ENCODE measurements at places on chromosomes 6 and 20.
A peak's percentile ranks its signal among the peaks of the same experiment; 100 is the strongest.

GRCh38 chr6:84618046-84618752, 146.2 kb downstream of the TBX18 start:
- DNase-seq = no peak

- DNase-seq = no peak
These were observed 34.5 kb downstream of the SPDEF start for GRCh38 chr6:34521463-34522285.

DNA sequence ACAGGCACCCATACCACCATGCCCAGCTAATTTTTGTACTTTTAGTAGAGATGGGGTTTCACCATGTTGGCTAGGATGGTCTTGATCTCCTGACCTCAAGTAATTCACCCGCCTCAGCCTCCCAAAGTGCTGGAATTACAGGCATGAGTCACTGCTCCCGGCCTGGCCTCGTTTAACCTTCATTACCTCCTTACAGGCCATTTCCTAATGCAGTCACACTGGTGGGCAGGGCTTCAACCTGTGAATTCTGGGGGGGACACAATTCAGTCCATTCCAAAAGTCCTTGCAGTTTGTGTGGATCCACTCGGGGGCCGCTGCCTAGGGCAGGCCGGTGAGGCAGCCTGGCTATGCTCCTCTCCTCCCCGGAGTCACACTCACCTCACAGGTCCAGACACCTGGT, 112.4 kb upstream of the SNX9 start:
- DNase-seq = no peak

DNA sequence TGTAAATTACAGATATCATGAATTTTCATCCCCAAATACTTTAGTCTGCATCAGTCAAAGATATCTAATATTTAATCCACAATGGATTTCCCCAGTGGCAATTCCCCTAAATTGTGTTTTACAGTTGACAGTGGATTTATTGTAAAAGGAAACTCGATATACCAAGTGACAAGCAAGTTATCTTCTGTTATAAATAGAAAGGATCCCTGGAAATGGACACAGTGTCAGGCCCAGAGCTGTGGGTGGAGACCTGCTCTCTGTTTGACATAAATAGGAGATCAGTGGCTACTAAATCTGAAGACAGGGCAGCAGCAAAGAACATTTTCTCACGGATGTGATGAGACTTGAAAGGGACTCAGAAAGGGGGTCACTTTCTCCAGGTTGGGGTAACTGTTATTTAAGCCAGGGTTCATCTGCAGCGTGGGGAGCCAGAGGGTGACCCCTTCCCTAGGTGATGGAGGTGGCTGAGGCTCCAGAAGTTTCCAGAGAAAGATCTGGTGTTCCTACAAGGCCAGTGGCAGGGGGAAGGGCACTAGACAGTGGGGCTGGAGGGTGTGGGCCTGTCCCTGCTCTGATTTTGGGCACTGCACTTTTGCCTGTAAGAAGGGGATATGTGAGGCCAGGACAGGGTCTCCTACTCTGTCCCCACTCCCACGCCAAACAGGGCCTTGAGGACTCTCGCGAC, 12.3 kb upstream of the FAM110A start:
- no peak for DNase-seq

DNA sequence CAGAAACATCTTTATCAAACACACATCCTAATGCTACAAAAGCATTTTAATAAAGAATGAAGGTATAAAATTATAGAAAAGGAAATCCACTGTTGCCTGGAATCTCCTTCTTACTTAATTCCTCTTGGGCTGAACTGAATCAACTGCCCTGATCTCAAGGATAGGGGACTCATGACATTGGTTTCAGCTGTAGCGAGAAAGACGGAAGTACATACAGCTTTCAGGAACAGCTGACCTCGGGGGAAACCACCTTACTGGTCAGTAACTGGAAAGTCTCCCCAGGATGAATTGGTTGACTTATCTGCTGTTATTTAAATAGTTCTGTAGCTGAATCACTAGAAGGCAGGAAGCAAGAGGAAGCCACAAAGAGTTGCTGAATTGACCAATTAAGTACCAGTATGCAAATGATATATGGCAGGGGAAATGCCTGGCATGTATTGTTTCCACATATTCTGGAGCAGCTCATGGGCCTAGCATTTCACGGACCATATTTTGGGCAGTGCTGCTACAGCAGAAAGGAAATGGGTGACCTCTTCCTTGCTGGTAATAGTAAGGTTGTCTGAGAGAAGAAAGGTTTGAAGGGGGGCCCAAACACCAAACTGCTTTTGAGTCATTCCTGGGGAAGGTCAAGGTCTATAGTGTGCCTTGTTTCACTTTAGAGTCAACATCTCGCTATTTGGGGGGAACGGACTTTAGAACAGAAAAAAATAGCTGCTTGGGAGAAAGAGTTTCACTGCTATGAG, 43.7 kb upstream of the MAP7 start:
- DNase-seq = no peak

DNA sequence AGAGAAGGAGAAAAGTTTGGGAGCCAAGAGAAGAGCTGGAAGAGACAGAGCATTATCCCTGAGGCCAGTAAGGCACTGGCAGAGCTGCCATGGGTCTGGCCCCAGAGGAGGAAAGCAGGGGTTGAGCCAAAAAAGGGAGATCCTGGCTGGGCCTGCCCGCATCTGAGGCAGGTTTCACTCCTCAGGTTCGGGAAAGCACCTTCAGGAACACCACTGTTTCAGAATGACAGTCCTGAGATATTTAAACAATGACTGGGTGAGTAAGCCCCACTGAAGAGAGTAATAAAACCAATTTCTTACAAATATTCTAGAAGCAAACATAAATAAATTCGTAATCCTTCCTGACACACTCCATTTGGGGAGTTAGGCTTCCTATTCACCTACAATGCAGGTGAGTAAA, 152.2 kb downstream of the BACH2 start:
- no peak for DNase-seq

DNA sequence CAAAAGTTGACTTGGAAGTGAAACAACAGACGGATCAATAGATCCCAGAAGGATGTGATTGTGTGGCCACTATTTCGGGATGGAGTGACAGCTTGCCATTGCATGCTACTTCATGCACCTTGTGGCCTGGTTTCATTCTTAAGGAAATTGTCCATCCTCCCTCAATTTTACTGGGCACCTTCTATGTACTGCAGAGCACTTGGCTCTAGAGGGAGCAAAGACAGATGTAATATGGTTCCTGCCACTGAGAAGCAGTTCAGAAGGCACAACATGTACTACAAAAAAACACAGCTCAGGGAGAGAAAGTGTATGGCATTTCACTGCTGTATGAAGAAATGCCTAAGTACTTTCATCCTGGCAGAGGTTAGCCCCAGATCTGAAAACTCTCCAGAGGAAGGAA, 91.9 kb downstream of the FOXA2 start:
- DNase-seq = no peak

DNA sequence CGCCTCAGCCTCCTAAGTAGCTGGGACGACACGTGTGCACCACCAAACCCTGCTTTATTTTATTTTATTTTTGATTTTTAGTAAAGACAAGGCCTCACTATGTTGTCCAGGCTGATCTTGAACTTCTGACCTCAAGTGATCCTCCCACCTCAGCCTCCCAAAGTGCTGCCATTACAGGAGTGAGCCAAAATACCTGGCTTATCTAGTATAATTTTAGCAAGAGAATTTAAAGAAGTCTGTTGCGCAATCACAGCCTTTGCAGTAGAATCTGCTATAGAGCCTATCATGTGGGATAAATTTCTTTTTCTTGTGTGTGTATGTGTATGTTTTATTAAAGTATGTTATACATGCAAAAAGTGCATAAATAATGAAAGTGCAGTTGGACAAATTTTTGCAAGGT, 92.1 kb upstream of the ANKEF1 start:
- DNase-seq = no peak

DNA sequence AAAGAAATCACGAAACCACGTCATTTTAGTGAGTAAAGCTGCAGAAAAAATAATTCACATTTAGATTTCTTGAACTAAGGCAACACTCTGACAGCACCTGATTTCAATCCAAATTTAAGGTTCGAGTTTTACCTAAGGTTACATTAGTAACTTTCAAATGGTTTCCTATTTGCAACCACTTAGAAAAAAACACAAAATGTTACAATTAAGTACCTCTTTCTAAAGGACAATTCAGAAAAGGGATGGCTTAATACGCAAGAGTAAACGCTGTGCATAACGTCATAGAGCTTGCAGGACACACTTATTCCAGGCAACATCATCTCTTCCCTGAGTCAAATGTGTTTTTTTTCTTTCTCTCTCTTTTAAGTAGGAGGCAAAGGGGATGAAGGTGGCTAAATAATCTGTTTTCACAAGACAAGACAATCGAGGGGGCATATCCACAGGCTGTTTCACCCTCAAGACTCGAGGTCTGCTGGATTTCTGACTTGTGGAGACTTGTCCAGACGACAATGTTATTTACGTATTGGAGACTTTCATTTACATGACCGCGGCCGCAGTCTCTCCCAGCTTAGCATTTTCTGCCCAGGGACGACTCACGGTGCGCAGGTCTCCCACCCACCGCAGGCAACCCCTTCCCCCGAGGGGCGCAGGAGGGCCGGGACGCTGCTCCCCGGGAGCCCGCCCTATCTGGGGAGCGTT, 86.0 kb downstream of the SESN1 start:
- no peak for DNase-seq

DNA sequence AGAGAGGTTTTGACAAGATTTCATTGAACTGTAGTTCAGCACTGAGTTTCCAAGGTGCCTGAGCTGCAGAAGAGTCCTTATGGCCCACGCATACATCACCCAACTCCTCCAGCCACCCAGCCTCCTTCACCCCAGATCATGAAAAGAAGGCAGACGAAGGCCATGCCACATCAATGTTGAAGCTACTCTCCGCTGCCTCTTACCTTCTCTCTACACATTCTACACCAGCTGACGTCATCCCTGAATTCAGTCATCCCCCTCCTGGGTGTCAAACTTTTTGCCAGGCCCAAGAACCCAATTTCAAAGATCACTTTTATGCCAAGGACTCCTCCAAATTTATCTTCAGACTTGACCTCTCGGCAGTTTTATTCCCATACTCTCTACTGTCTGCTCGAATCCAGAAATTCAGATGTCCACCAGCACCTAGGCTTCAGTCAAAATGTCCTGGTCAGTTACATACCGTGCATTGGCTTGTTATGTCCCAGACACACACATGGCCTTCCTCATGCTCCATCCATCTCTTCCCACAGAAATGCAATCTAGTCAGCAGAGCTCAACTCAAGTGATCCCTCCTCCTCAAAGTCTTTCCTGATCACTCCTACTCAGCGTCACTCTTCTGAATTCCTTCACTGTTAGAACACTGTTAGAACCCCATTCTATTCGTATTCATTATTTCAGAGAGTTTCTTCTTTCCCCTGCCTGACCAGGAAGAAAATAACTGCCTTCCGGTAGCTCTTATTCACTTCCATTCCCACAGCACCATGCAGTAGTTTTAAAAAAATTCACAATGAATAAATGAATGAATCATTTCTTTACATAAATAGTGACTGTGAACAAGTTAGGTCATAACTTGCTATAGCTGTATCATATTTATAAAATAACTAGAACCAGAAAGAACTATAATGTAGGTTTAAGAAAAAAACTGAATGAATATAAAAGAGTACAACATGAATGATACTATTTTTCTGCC, 11.5 kb downstream of the ATXN1 start:
- DNase-seq = no peak

GRCh38 chr6:91080871-91081270, 494.0 kb upstream of the MAP3K7 start:
- no peak for DNase-seq

DNA sequence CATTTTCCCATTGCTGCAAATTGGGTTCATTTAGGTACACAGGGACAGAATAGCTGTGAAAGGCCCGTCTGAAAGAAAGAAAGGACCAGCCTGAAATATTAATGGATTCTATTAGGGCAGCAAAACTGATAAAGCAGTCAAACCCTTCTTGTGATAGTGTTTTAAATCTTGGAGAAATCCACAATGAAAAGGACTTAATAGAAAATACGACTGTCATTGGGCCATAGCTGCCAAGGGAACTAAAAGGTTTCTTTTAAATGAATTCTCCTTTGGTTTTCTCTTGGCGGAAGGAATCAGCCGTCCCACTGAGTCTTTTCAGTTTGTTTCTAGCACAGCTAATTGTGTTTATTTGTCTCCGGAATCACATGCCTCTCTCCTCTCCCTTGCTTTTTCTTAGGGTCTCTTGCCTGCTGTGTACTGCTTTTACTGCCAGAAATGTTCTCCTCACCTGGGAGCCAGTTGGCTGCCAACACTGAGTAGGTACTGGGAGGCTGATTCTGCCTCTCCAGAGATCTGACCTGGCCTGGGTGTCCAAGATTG, 11.3 kb downstream of the PAQR8 start:
- no peak for DNase-seq

GRCh38 chr6:43575105-43575771, 600 bp downstream of the XPO5 start:
- peak; percentile 75 for DNase-seq

DNA sequence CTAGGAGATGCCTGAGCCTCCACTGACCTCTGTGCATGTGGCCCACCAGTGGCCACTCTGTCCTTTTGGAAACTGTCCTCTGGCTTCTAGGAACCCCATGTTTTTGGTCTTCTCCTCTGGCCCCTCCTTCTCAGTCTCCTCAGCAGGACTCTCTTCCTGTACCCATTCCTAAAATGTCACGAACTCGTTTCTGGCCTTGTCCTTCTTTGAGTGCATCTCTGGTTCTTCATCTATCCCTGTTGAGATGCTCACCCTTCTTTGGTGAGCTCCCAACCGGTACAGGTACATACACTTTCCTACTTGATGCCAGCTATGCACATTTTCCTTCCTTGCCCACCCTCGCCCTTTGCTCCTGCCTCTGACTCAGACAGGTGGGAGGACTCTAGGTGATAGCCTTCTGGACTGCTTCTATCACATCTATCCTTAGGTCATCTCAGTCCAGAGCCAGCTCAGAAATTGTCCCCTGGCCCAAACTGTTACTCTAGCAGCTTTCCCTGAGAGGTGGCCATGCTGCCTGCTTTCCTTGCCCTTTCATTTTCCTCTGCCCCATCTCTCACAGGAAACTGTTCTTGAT, 14.8 kb upstream of the NNAT start:
- DNase-seq = no peak

DNA sequence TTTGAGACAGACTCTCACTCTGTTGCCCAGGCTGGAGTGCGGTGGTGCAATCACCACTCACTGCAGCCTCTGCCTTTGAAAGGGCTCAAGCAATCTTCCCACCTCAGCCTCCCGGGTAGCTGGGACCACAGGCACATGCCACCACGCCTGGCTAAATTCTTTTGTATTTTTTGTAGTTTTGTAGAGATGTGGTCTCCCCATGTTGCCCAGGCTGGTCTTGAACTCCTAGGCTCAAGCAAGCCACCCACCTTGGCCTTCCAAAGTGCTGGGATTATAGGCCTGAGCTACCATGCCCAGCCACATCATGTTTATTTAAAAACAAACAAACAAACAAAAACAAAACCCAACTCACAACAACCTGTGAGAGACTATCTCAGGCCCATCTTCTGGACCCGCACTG, 29.7 kb upstream of the APCDD1L start:
- DNase-seq = no peak

All from H7 (cell line).